ENCODE measurements at places on chromosomes 2 and 18.

- DNase-seq: no peak
Measured at GRCh38 chr18:50360611-50361010, 14.2 kb upstream of the SKA1 start.

DNA sequence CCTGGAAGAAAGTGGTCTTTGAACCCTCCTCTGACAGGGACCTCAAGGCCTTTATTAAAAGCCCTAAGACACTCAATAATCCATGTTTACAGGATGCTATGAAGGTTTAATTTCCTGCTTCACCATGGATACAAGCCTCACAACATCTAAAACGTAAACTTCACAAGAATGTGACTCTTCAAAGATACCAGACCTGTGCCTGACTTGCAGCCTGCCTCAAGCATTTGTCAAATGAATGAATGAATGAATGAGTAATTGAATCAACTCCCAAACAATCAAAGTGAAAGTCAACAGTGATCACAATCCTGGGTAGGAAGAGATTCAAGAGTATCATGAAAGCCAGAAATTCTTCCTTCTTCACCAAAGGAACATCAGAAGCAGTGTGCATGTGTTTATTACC is 30.4 kb downstream of the KLF7 start:
- DNase-seq: no peak

- no peak for DNase-seq
Measured at GRCh38 chr2:180694445-180695421, 285.7 kb upstream of the UBE2E3 start.

- DNase-seq: no peak
Measured at GRCh38 chr2:85734015-85734414, 19.8 kb upstream of the ATOH8 start.

DNA sequence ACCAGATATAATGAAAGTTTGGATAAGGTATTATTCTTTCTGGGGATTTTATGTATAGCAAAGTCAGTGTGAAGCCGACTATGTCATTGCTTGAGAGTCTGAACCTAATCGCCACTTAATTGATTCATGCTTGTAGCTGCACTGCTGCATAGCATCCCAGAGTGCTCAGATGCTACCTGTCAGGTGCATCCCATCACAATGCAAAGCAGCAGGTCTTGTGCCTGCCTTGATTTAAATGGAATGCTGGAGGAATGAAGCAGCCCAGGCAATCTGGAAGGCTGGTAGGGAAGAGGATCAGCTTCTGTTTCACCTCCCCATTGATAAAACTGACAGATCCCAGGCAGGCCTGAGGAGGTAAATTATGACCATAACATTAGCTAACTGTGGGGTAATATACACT is 40.4 kb upstream of the ATIC start:
- DNase-seq: no peak

DNA sequence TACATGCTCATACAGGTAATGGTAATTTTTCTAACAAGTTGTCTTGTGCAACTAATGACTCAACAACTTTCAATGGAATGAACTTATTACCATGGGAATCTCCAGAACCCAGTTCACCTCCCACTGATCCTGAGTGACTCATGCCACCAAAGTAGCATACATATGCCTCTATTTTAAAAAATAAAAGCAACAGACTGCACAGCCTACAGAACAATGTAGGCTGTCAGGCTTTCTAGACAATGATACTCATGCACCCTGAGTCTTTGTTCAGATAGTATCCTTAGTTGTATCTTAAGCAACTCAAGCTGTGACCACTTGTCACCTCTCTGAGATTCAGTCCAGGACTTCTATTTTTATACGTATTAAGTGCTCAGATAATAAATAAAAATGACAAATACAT is 531.0 kb upstream of the SETBP1 start:
- no peak for DNase-seq

DNA sequence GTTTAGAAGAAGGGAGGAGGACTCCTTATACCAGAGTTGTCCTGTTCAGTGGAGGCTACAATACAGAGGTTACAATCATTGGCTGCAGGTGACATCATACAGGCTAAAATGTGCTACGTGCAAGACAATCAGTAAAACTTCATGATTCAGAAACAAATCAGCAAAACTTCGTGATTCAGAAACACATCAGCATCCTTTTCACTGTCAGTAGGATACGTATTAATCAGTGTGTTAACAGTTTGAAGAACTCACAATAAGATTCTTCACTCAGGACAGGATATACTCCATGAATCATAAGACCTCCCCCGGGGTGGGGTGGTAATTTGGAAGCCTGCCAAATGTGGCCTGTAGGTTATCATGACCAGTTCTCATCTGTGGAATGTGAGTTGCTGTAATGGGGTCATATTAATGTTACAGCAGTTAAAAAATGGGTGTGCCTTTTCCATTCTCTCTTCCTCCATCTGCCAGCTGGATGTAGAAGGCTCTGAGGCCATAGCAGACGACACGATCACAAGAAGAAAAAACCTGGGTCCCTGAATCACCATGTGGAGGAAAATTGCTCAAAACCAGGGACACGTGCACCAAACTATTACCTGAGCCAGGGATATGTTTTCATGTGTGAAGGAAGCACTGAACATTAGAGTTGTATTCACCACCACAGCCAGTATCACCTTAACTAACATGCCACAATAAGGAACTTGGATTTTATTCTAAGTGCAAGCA is 134.8 kb upstream of the CREB1 start:
- no peak for DNase-seq

- DNase-seq: no peak
Measured at GRCh38 chr2:135657806-135658582, 83.7 kb upstream of the UBXN4 start.

DNA sequence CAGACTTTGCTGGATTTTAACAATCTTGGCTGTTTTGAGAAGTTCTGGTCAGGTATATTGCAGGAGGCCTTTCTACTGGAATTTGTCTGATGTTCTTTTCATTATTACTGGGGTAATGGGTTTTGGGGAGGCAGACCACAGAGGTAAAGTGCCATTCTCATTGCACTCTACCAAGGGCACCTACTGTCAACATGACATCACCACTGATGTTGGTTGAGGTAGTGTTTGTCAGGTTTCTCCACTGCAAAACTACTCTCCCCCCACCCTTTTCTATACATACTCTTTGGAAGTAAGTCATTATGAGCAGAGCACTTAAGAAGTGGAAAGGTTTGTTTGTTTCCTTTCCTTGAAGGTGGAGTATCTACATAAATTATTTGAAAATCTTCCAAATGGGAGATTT is 27.0 kb downstream of the PRKD3 start:
- no peak for DNase-seq

GRCh38 chr2:287911-288757 is at the start of gene ALKAL2:
ALKAL2 (minus strand) TSS chr2:288091; CDS start chr2:287835, 256 bp downstream.
- no peak for DNase-seq

GRCh38 chr2:138500592-138501424 is 762 bp upstream of the SPOPL start:
- no peak for DNase-seq

- no peak for DNase-seq
Measured at GRCh38 chr2:26786207-26787028, 562 bp downstream of the CENPA start.

GRCh38 chr2:12697617-12698016 is 19.1 kb upstream of the TRIB2 start:
- DNase-seq: no peak

GRCh38 chr2:85811180-85812093 is 57.6 kb downstream of the ATOH8 start:
- DNase-seq: no peak

DNA sequence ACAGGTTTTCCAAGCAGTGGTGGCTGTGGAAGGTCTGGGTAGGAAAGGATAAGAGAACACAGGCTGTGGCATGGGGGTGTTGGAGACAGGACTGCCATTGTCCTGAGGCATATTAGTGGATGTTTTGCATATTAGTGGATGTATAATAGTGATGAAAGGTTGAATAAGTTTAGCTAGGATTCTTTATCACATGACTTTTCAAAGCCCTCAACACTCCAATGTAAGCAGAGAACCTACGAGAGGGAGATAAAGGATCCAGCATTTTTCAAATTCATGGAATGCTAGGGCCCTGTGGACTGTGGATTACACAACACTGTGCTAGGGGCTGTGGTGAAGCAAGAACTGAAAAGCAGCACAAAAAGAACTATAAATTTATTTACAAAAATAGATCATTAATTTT is 63.2 kb downstream of the POLE4 start:
- no peak for DNase-seq

- no peak for DNase-seq
Measured at GRCh38 chr2:191728750-191729624, 51.1 kb downstream of the NABP1 start.

- DNase-seq: no peak
Measured at GRCh38 chr18:76042511-76042910, 452.5 kb downstream of the ZNF516 start.

GRCh38 chr2:46339676-46340459 is 42.7 kb downstream of the EPAS1 start:
- DNase-seq: no peak

GRCh38 chr2:174482854-174483253 is 4.0 kb downstream of the GPR155 start:
- DNase-seq: no peak

GRCh38 chr18:49858309-49859020 is 45.1 kb upstream of the ACAA2 start:
- no peak for DNase-seq

DNA sequence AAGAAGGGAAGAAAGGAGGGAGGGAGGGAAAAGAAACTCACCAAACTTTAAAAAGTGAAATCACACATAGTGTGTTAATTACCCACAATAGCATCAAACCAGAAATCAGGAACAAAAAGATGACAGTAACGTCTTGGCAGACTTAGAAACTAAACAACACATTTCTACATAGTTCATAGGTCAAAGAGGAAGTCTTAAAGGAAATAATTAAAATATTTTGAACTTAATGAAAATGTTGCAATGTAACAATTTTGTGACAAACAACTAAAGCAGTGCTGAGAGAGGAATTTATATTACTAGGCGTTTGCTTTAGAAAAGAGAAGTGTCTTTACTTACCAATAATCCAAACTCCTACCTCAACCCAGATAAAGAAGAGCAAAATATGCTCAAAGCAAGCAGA is 505.0 kb upstream of the ID2 start:
- DNase-seq: no peak

DNA sequence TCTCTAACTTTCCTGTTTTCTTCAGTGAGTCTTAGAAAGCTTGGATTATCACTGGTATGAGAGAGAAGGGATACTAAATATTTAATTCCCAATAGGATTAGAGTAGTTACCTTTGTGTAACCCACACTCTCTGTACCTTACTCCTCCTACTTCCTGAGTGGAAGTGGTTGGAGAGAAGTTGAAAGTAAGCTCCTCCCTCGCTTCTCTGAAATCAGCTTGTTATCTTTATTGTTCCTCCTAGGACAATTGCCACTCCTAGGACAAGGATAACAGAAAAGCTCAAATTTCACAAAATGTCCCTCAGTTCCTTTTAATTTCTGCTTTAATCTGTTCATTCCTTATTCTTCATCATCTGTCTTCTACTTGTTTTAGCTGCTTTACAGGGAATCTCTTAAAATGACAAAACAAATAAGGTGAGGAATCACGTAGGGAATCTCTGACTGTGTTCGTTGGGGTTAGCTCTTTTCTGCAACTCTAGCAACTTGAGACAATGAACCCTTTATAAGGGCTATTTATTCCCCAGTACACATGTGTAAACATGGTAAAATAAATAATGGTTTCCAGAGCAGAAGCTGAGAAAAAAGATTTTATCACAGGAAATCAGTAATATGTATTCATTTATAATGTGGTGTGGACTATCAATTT is 8.6 kb downstream of the ITPRID2 start:
- DNase-seq: no peak

GRCh38 chr2:73289304-73289703 is 4.0 kb downstream of the EGR4 start:
- no peak for DNase-seq

DNA sequence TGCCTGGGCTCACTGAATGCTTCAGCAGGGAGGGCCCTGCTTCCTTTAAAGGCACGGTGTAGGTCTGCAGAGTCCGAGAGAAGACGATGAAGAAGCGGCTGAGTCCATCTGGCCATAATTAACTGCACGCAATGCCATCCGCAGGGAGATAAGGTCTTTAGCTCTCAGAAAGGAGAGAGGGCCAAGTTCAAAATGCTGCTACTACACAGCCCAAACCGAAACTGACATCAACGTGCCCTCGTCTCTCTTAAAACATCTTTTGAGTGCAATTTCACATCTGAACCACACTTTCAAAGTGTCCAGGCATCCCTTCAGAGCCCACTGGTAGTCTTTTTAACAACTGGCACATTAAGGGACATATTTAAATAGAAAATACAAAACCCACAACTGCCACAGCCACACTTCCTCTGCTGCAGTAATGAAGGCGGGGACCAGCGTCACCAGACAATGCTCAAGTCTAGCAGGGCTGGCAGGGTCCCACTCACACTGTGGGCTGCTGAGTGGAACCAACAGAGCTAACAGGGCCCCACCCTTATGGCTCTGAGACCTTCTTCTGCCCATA is 35.8 kb downstream of the ST3GAL5 start:
- DNase-seq: no peak

GRCh38 chr2:215428060-215428910 is 7.6 kb downstream of the FN1 start:
- DNase-seq: no peak

DNA sequence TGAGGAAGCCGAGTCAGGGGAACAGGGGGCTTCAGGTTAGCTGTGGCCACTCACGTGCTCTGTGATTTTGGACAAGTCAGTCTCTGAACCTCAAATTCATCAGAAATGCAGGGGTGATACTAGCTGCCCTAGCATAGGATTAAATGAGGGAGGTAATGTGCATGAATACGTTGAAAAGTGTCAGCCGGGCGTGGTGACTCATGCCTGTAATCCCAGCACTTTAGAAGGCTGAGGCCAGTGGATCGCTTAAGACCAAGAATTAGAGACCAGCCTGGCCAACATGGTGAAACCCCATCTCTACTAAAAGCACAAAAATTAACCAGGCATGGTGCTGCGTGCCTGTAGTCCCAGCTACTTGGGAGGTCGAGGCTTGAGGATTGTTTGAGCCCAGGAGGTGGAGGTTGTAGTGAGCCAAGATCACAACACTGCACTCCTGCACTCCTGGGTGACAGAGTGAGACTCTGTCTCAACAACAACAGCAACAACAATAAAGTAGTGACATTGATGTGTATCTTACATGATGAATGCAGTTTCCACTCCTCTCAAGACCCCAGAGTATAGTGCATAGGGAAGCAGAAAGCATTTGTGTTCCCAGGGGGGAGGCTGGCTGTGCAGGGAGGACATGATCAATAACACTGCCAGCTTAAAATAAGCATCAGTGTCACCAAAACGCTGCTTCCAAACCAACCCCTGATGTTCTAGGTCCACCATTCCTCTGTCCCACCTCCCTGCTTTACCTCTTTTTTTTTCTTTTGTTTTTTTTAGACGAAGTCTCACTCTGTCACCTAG is 68.8 kb downstream of the HNRNPLL start:
- DNase-seq: no peak

DNA sequence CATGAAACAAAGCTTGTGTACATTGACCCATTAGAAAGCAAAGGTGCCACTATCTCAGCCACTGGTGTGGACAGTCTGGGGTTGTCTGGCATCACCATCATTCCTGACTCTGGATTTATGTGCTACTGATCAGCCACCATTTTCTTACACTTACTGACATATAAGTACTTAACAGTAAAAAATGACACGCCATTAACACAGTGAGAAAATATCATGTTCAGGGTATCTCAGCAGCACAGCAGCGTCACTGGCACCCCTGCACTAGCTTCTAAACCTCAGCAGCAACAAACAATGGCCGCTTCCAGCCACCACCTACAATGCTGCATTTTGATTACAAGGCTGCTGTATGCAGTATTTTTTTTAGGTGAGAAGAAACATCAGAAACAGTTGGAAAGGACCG is 253.4 kb upstream of the HDAC4 start:
- no peak for DNase-seq

GRCh38 chr2:241568726-241569125 is 10.2 kb downstream of the BOK start:
- no peak for DNase-seq
